ENCODE measurements at places on chromosomes 13 and 19. TPM values are rescaled to one million over a fixed set of nuclear protein-coding genes. Genes with fewer than 3 reads are reported as not detected.
A peak's percentile ranks its signal among the peaks of the same experiment; 100 is the strongest.

DNA sequence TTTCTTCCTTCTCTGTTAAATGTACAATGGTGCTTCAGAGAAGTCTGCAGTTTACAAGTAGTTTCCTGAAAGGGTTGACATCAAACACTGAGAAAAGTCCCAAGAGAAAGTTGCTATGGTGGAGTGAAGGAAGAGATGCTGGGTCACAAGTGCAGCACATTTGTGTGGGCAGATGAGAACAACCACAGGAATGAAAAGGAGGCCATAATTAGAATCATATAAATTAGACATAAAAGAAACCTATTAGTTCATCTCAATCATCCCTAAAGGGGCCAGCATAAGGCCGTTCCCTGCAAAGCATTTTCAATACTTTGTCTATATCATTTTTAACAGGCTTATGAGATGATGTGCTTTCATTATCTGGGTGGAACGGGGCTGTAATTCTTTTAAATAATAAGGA is 359.2 kb downstream of the IRS2 start:
- no peak for DNase-seq

DNA sequence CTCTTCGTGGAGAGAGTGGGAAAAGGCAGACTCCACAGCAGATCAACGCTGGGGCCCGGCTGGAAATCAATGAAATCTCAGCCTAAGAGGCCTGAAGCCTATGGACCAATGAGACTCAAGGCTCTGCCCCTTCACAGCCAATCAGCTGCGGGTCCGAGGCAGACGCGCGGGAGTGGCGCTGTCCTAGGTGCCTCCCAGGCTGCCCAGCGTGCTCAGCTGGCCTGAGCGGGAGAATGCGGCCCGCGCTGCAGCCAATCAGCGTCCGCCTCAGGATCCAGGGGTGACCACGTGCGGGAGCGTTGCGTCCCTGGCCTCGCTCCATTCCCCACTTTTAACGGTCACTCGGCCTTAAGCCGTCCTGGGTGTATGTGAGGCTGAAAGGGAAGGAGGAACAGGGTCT is at the start of gene ZBTB32:
TSS of gene ZBTB32 (plus strand) at position 341 of the 400 bp plus-strand sequence. CDS start 10,069 bp downstream, outside the sequence.
- no peak for DNase-seq

DNA sequence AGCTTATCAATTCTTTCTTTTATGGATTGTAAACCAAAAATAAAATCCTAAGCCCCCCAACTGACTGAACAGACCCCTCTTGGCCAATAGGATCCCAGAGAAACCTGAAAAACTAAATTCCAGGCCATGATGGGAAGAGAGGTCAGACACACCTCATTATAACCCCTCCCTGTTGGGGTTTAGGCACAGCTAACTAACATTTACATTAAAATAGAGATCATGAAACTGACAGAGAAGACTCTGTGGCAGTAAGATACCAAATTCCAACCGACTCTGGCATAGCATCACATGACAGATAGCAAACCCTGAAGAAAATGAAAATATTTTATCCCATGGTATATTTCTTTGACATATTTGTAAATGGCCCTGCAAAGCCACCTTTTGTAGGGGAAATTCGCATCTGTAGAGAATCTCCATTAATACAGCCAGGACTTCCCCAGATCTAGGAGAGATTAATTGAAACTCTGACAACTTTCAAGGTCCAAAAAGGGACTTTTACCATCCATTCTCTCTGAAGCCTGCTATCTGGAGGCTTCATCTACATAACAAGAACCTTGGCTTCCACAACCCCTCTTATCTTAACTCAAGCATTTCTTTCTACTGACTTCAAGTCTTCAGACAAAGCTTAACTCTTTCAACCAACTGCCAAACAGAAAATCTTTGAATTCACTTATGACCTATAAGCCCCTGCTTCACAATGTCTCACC is 27.1 kb upstream of the GAS6 start:
- DNase-seq = no peak

GRCh38 chr19:28142258-28142657 is 1070.7 kb downstream of the UQCRFS1 start:
- no peak for DNase-seq

DNA sequence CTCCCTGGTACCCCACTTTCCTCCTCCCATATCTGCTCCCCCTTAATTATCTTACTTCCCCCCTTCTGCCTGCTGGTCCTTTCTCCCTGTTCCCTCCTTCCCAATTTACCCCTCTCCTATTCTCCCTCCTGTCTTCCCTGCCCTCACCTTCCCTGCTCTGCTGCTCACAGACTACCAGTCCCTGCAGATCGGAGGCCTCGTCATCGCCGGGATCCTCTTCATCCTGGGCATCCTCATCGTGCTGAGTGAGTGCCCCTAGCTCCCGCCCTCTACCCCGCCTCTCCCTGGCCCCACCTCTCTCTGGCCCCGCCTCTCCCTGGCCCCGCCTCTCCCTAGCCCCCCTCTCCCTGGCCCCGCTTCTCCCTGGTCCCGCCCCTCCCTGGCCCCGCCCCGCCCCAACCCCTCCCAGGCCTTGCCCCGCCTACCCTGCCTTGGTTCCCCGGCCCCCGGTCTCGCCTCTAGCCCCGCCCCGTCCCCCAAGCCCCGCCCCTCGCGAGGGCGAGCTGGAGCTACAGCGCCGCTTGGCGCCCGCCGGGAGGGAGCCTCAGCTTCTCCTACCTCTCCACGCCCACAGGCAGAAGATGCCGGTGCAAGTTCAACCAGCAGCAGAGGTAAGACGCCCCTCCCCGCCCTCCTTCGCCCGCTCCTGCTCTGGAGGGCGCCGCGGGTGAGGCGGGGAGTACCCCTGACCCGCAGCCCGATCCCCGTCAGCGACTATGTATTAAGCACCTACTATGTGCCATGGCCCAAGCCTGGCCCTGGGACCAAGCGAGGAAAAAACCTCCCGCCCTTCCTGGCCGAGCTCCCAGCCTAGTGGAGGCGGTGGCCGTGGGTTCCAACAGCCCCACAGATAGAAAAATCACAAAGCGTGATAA is 1.9 kb upstream of the FXYD7 start:
- DNase-seq = peak; percentile 67

- DNase-seq = no peak
Observed at GRCh38 chr13:110055089-110055488, 251.9 kb downstream of the COL4A1 start.

Gene ZNF154
- total RNA-seq = 2.5 TPM

Gene CATSPERD
- total RNA-seq = 0.19 TPM

Gene ANKLE1
- total RNA-seq = 0.22 TPM

Gene ZNF625
- 6.7 TPM for total RNA-seq
